ENCODE measurements at places on chromosomes 6 and 20.

DNA sequence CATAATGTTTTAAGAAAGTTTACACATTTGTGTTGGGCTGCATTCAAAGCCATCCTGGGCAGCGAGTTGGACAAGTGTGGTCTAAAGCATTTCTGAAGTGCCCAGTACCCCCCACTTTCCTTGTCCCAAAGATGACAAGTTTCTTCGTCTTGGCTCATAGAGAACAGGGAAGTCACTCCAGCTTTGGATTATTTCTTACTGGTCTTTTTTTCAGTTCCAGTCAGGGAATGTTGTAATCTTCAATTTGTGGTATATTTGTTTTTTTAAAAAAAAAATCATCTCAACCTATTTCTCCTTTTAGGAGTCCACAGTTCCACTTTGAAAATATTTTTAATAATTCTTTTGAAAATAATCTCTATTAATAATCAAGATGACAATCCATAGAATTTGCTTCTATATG lies 34.0 kb downstream of the SLX4IP start:
- no peak for DNase-seq

DNA sequence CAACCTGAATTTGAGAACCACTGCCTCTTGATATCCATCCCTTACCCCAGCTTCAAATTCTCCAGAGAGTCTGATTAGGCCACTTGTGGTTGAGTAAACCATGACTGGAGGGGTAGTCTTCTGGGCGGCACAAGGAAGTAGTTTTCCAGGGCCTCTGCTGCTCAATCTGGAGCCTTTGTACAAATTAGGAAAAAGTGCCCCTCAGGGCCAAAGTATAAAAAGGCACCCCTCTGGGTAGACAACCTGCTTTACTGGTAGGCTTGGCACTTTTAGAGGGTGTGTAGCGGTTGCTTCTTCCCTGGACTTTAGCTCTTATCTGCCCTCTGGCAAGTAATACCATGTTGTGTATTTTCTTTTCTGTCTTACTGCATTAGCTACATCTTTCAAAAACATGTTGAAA lies 32.9 kb upstream of the RPL7L1 start:
- no peak for DNase-seq

DNA sequence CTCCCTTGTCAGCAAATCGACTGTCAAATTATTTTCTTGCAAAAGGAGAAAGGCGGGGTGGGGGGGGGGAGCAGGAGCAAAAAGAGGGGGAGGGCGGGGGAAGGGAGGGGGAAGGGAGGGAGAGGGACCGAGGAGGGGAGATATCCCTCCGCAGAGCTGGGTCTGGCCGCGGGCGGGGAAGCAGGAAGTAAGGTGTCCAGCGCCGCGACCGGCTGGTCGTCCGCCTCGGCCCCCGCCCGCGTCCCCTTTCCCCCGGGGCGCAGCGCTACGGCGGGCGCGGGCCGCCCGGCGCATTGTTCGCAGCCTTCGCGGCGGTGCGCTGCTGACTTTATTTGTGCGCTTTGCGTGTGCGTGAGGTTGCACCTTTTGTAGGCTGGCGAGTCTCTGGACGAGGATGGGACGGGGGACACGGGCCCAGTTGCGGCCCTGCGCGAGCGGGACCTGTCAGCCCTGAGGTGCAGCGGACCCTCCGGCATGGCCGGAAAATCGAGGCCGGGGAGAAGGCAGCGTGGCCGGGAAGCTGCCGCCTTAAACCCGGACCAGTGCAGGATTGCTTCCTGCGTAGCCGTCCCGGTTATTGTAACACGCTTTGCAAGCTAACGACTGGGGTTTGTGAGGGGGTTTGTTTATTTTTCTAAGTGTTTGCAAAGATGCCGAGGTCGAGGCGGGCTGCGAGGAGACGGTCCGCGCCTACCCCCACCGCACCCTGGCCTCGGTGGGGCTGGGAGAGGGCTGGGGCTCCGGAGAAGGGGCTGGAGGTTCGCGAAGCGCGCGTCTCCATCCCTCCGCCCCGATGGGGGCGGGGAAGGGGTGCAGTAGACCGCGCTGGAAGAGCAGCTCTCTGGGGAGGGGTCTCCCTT lies 675 bp upstream of the TRERF1 start:
- DNase-seq, result peak; percentile 88

- DNase-seq, result no peak
Measured at GRCh38 chr6:68973066-68973465, 338.0 kb downstream of the ADGRB3 start.

GRCh38 chr6:159249752-159250151 lies 80.6 kb downstream of the FNDC1 start:
- peak; percentile 35 for DNase-seq

DNA sequence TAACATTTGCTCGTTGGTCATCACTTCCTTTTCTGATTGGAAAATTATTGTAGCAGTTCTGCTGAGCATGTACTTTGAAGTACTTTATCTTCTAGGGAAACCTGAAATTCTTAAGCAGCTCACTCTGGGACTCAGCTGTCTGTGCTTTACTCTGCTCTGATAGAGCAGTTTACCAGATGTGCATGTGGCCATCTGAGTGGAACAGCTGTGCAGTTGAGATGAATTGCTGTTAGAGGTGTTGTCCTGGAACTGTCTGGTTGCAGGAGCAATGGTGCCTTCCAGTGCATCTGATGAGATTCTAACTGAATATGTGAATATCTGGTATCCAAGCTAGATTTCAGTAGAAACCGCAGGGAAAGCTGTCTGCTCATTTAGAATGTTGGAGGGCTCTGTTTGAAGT lies 27.2 kb downstream of the PANK2 start:
- no peak for DNase-seq

DNA sequence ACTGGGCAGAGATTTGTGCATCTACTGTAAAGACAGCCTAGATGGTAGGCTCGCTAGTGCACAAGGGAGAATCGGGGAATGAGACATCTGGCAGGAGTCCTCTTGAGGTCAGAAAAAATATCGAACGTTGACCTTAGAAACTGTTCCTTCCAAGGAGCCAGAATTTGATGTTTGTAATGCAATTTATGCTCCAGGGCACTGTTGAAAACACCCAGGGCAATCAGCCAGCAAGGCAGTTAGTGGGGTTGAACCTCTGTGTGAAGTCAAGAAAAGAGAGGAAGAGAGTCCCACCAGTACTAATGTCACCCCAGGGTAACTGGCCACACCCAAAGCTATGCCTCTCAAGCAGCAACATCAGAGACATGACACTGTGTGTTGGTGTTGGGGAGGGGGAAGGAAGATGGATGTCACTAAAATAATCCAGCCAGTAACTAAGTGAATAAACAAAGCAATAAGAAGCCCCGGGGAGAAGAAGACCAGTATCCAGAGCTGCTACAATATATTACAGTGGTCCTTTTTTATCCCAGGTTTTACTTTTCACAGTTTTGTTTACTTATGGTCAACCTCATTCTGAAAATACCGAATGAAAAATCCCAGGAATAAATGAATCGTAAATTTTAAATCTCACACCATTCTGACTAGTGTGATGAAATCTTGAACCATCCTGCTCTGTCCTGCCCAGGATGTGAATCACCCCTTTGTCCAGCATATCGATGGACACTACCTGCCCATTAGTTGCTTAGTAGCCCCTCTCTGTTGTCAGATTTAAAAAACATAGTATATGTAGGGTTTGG lies 32.9 kb upstream of the PDE10A start:
- no peak for DNase-seq

- DNase-seq, result peak; percentile 32
Measured at GRCh38 chr6:142803032-142803431, 141.9 kb downstream of the HIVEP2 start.

DNA sequence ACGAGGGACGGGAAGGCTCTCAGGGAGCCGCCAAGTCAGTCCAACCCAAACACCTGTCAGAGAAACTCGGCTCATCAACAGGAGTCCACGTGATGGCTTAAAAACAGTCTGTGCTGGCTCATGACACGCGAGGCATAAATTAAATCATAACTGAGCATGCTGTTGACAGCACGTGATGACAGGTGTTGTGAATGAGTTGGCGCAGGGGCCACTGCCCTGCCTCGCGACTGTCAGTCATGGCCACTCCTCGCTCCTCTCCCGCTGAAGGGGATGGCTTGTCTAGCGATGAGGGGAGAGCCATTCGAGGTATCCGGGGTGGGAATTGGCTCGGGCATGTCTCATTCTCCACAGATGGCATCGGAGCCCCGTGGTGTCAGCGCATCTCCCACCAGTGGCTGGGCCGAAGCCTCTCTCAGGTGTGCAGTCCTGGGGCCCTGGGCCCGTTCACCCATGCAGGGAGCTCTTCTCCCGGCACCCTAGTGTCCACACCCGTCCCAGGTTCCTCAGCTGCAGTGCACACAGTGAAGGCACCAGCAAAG lies 313.3 kb downstream of the BMP7 start:
- no peak for DNase-seq

GRCh38 chr6:11851387-11851786 lies 72.8 kb upstream of the ADTRP start:
- peak; percentile 64 for DNase-seq

GRCh38 chr6:33621711-33622388 lies 728 bp downstream of the ITPR3 start:
- no peak for DNase-seq

DNA sequence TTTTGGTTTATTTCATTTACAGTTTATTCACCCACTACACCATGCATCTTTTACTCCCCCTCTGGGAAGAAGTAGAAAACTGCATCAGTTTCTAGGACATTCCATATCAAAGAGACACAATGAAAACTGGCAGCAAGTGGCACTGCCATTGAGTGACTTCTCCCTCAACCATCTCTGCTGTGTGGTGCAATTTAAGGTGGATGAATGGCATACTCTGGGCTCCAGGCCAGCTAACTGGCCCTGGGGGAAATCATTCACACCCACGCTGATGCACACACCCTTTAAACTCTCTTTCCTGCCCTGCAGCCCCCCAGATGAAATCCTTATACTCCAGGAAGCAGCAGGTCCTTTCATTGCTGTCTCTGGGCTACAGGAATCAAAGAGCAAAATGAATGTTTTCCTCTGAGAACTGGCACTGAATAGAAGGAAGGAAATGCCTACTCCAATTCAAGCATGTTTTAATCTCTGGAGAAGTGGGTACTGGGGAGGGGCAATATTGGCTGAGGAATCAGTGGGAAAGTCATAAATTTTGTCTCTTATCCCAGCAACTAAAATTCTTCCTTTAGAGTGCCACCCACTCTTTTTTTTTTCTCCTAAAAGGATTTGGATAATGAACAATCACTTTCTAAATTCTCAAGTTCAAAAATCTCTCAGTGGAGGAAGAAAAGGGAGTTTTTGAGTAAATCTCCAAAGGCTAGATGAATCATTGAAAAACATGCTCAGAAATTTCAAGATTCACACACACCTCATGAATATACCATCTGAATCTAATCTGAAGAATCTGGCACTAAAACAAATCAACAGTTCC lies 16.9 kb upstream of the RFPL4B start:
- peak; percentile 70 for DNase-seq

DNA sequence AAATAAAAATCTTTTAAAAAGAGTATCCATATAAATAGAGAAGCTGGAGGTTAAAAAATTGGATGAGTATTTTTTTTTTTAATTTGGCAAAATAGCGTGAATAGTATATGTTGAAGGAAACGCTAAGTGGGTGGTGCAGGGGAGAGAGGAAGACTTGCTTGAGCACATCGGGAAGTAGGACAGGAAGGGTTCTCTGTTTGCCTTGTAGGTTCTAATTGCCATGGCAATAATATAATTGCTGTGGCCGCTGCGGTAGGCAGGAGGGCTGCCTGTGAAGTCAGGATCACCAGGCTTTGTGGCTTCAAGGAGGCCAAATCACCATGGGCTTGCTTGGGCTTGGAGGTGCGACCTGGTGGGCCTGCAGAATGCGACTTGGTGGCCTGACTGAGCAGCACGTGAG lies 35.1 kb downstream of the IGF2R start:
- DNase-seq, result no peak

DNA sequence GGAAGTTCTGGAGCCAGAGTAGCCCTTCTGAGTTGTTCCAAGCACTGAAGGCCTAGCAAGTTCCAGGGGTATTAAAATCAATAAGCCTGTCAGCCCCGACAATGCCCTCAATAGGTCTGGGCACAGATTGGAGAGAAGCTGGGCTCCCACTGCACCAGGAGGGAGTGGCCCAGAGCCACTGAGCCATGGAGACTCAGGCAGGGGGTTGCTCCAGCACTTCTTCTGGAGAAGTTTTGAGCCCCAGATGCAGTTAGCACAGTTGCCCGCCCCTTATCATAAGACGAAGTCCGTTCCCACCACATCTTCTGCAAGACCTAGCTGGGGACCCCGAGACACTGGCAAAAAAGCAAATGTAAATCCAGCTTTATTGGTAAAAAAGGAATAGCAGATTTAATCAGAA lies 13.0 kb downstream of the DEFB132 start:
- no peak for DNase-seq

DNA sequence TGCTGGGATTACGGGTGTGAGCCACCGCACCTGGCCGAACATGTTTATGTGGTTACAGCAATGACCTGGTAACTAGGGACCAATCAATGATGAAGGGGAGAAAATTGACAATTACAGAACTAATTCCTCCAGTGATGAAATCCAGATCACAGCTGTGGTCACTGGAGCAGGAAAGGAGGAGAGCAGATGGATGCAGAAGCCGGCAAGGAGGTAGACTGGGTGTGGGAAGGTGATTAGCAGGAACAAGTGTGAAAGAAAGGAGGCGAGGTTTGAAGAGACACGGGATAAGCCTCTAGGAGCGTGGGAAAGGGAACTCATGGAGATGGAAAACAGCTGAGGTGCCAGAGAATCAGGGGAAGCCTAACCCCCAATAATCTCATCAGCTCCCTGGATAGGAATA lies 17.2 kb upstream of the SPAG4 start:
- DNase-seq, result no peak

- DNase-seq, result no peak
Measured at GRCh38 chr20:62320581-62321354, 18.0 kb downstream of the ADRM1 start.

DNA sequence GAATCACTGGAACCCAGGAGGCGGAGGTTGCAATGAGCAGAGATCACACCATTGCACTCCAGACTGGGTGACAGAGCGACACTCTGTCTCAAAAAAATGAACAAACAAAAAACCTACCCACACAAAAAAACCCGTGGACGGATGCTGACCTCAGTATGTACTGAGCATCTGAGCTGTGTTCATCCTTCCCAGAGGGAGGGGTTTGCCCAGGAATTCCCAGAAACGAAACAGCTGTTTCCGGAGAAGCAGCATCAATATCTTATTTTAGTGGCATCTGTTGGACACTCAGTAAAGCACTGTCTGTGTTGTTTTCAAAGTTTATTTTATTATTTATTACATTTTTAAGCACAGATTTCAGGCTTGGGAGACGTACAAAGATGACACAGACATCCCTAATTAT lies 18.7 kb downstream of the NANP start:
- DNase-seq, result peak; percentile 29
